ENCODE measurements at places on chromosomes 2 and 18.

GRCh38 chr2:75055820-75056675, 97.6 kb downstream of the POLE4 start:
- no peak for DNase-seq

GRCh38 chr2:236359426-236360045, 95.3 kb upstream of the ASB18 start:
- no peak for DNase-seq

DNA sequence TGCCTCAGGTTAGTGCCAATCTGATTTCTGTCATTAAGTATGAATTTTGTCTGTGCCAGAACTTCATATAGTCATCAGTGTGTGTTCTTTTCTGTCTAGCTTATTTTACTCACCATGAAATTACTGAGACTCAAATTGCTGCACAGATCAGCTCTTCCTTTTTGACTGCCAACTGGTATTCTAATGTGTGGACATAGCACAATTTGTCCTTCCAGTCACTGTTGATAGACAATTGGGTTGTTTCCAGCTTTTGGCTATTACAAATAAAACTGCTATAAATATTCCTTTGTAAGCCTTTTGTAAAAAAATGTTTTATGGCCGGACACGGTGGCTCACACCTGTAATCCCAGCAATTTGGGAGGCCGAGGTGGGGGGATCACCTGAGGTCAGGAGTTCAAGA, 7.7 kb downstream of the SH3YL1 start:
- DNase-seq: no peak

- DNase-seq: no peak
Measured at GRCh38 chr18:71707985-71708500, 836.1 kb downstream of the CBLN2 start.

GRCh38 chr18:23244401-23244800, 109.1 kb downstream of the CABLES1 start:
- DNase-seq: no peak

DNA sequence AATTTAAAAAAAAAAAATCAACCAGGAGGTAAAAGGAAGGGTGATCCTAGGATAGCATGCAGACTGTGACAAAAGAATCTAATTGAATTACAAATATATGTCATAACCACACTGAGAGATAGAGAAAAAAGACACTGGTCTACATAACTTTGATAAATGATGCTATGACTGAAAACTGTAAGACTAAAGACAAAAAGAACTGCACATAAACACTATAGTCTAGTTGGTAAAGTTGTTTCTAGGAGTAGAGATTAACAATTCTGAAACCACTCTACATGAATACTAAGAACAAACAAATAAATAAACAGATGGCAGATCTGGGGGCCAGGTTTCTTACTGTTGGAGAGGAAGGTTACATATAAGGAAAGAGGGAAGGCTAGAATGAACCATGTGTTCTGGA, 14.6 kb upstream of the CHAC2 start:
- DNase-seq: no peak

DNA sequence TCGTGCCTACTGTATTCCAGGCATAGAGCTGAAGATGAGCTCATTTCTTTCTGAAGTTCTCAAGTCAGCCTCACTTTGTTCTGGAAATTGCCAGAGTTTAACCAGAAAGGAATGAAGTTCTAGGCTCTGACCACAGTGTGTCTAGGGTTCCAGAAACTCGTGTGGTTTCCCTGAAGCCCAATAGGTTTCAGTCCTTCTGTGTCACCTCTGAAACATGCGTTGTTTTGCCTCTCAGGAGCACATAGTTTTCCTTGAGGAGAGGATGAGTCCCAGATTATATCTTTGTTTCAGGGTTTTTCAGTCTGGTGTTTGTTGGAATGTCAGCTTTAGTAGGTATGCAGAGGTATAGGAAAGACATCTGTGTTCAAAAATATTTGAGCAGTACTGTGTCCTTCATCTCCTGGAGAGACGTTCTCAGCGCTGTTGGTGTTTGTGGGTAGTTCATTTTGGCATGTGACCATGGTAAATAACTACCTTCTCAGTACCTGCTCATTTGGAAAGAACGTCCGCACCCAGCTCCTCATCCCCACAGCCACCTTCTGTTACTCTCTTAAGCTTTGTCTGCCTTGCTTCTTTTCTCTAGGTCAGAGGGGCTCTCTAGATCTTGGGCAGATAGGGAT, 56.6 kb downstream of the RALBP1 start:
- no peak for DNase-seq

DNA sequence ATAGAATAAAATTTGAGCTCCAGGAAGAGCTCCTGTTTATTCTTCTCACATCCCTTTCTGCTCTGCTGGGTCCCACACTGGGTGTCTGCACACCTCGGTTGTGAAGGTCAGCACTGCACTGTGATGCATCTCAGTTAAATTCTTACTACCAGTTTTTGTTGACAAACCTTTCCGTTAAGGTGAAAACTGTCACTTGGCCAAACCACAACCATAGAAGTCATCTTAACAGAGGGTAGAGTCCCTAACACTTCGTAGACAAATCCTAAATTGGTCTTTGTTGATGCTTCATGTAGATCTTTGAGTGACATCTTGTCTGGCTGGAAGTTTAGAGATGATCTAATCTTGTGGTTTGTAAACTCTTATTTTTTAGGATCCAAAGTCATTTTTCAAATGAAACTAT, 167.4 kb upstream of the MAP3K20 start:
- no peak for DNase-seq

All from stimulated activated CD8-positive, alpha-beta memory T cell treated with anti-CD3 and anti-CD28 coated beads, Interleukin-12 subunit alpha, Interleukin-12 subunit beta, amount 100 ng/mL, for 4 hours (primary cell).